ENCODE measurements at places on chromosomes 12 and 14. TPM values are rescaled to one million over a fixed set of nuclear protein-coding genes. Genes with fewer than 3 reads are reported as not detected.
A peak's percentile ranks its signal among the peaks of the same experiment; 100 is the strongest.

The PRPH gene
- total RNA-seq, result not detected

The GPD1 gene
- total RNA-seq, result 0.25 TPM

GRCh38 chr14:20116748-20117147 is 6.2 kb downstream of the OR4K17 start:
- H3K4me3 ChIP-seq, result no peak overlapping the region
- no peaks in the 10 kb centered on the region for H3K36me3 ChIP-seq
- H3K27me3 ChIP-seq, result peaks cover 2% of the 10 kb centered on the region
- no peak overlapping the region for H3K27ac ChIP-seq
- DNase-seq, result no peak

The TMEM52B gene
- total RNA-seq, result not detected

- peak overlapping the region; percentile 62 for H3K27ac ChIP-seq
- H3K36me3 ChIP-seq, result peaks cover 30% of the 10 kb centered on the region
- peaks cover 40% of the 10 kb centered on the region for H3K4me1 ChIP-seq
- no peak overlapping the region for H3K4me3 ChIP-seq
These were observed 15.4 kb downstream of the SELPLG start for GRCh38 chr12:108618079-108618952.

- H3K27me3 ChIP-seq, result no peaks in the 10 kb centered on the region
- H3K27ac ChIP-seq, result no peak overlapping the region
- no peaks in the 10 kb centered on the region for H3K36me3 ChIP-seq
- no peaks in the 10 kb centered on the region for H3K4me1 ChIP-seq
These were observed 77.7 kb upstream of the GNPNAT1 start for GRCh38 chr14:52868911-52869618.

GRCh38 chr14:61471297-61472005 is 150.1 kb downstream of the PRKCH start:
- peak overlapping the region; percentile 81 for H3K4me3 ChIP-seq
- peaks cover 85% of the 10 kb centered on the region for H3K4me1 ChIP-seq
- peak overlapping the region; percentile 94 for H3K27ac ChIP-seq
- peak; percentile 31 for DNase-seq
- peaks cover 40% of the 10 kb centered on the region for H3K36me3 ChIP-seq

The PNN gene
- 87.8 TPM for total RNA-seq

- H3K36me3 ChIP-seq, result peaks cover 6% of the 10 kb centered on the region
- no peak for DNase-seq
These were observed 413.6 kb downstream of the TMEM121 start for GRCh38 chr14:105939810-105940508.

- H3K27ac ChIP-seq, result no peak overlapping the region
- H3K27me3 ChIP-seq, result no peaks in the 10 kb centered on the region
- H3K4me3 ChIP-seq, result no peak overlapping the region
These were observed 290.2 kb downstream of the PRKD1 start for GRCh38 chr14:29637411-29637810.

GRCh38 chr12:78684419-78684818 is 180.2 kb upstream of the SYT1 start:
- no peak overlapping the region for H3K4me3 ChIP-seq
- H3K36me3 ChIP-seq, result no peaks in the 10 kb centered on the region
- no peaks in the 10 kb centered on the region for H3K4me1 ChIP-seq
- no peak for DNase-seq
- H3K27me3 ChIP-seq, result no peaks in the 10 kb centered on the region

GRCh38 chr12:28331130-28331529 is 140.9 kb downstream of the CCDC91 start:
- no peaks in the 10 kb centered on the region for H3K4me1 ChIP-seq
- H3K4me3 ChIP-seq, result no peak overlapping the region
- no peak overlapping the region for H3K27ac ChIP-seq
- no peaks in the 10 kb centered on the region for H3K27me3 ChIP-seq
- peaks cover 21% of the 10 kb centered on the region for H3K36me3 ChIP-seq
- DNase-seq, result no peak

DNA sequence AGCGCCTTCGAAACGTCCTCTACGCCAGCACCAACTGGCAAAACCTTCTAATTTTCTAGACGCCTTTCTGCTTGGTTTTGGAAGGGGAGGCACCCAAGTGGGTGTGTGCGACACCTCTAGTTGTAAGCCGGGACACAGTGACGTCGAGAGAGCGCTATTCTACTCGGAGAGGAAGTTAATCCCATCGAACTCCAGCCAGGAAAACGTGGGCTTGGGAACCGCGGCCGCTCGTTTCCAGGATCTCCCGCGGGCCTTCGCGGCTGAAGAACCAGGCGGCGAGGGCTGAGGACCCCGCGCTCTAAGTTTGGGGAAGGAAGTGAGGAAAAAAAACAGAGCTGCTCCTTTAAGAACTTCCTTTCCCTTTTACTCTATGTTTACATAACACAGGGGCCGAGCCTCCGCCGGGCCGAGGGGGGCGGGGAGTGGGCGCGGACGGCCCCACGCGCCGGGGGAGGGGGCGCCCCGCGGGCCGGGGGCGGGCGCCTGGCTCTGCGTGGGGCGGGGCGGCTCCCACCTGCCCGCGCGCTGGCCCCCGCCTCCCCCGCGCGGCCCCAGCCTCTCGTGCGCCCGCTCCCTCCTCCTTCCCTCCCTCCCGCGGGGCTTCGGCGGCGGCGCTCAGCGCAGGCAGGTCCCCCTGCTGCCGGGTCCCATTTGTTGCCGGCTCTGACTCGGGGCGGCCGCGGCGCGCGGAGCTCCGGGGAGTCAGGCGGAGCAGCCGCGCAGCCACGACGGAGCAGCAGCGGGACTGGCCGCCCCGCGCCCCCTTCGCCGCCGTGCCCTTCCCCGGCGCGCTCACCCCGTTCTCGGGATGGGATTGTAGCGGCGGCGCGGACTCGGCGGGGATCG is at the start of gene PELI2:
TSS of gene PELI2 (plus strand) at position 647 of the 846 bp plus-strand sequence. CDS start 250 bp downstream, outside the sequence.
- peak within 1 kb of the TSS; percentile 56 for H3K27ac ChIP-seq
- H3K36me3 ChIP-seq, result no peaks in the 10 kb centered on the region
- peaks cover 22% of the 10 kb centered on the region for H3K27me3 ChIP-seq
- DNase-seq, result peak; percentile 85
- peaks cover 38% of the 10 kb centered on the region for H3K4me1 ChIP-seq
- peak within 1 kb of the TSS; percentile 81 for H3K4me3 ChIP-seq

- no peaks in the 10 kb centered on the region for H3K27me3 ChIP-seq
- no peak for DNase-seq
- peaks cover 17% of the 10 kb centered on the region for H3K36me3 ChIP-seq
- H3K27ac ChIP-seq, result no peak overlapping the region
- H3K4me1 ChIP-seq, result no peaks in the 10 kb centered on the region
These were observed 39.7 kb downstream of the AACS start for GRCh38 chr12:125104982-125105381.

The GLS2 gene
- total RNA-seq, result 8.7 TPM

GRCh38 chr14:78157494-78158437 is 12.4 kb upstream of the NRXN3 start:
- peaks cover 25% of the 10 kb centered on the region for H3K27me3 ChIP-seq
- H3K4me3 ChIP-seq, result no peak overlapping the region
- no peaks in the 10 kb centered on the region for H3K4me1 ChIP-seq
- H3K27ac ChIP-seq, result no peak overlapping the region
- peak; percentile 32 for DNase-seq

The PRR4 gene
- 1.3 TPM for total RNA-seq

DNA sequence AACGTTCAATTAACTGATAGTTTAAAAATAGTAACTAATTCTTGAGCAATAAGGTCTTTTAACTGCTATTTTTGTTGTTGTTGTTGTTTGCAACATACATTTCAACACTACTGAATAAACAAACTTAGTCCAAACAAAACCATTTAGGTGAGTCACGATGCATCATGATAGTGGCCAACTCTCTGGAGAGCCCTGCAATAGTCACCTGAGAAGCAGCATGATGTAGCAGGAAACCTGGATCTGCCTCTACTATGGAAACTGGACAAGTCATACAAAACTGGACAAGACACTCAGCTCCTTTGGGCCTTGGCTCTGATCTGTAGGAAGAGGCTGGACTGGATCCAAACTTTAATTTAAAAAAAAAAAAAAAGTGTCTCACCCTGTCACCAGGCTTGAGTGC is 117.3 kb downstream of the MED13L start:
- H3K27ac ChIP-seq, result no peak overlapping the region
- H3K4me3 ChIP-seq, result no peak overlapping the region
- DNase-seq, result no peak
- H3K4me1 ChIP-seq, result peaks cover 54% of the 10 kb centered on the region
- no peaks in the 10 kb centered on the region for H3K27me3 ChIP-seq

GRCh38 chr14:55547650-55548315 is 32.2 kb upstream of the KTN1 start:
- no peak for DNase-seq
- H3K27me3 ChIP-seq, result no peaks in the 10 kb centered on the region
- no peaks in the 10 kb centered on the region for H3K36me3 ChIP-seq
- H3K27ac ChIP-seq, result no peak overlapping the region
- H3K4me3 ChIP-seq, result no peak overlapping the region

All from activated CD4-positive, alpha-beta T cell treated with anti-CD3 and anti-CD28 coated beads for 36 hours (primary cell).